Glutamatergic neuron (in vitro differentiated cells): ENCODE measurements at places on chromosomes 4 and X. TPM values are rescaled to one million over a fixed set of nuclear protein-coding genes. Genes with fewer than 3 reads are reported as not detected.

- H3K4me3 ChIP-seq, result no peak overlapping the region
- H3K4me1 ChIP-seq, result no peaks in the 10 kb centered on the region
- H3K27ac ChIP-seq, result no peak overlapping the region
- no peaks in the 10 kb centered on the region for H3K27me3 ChIP-seq
- no peaks in the 10 kb centered on the region for H3K36me3 ChIP-seq
- DNase-seq, result no peak
Observed at GRCh38 chr4:35286434-35286833, 957.9 kb downstream of the ARAP2 start.

- H3K27ac ChIP-seq, result no peak overlapping the region
- H3K36me3 ChIP-seq, result no peaks in the 10 kb centered on the region
- H3K4me1 ChIP-seq, result no peaks in the 10 kb centered on the region
- no peak for DNase-seq
Observed at GRCh38 chr4:184329659-184330400, 112.2 kb upstream of the ENPP6 start.

DNA sequence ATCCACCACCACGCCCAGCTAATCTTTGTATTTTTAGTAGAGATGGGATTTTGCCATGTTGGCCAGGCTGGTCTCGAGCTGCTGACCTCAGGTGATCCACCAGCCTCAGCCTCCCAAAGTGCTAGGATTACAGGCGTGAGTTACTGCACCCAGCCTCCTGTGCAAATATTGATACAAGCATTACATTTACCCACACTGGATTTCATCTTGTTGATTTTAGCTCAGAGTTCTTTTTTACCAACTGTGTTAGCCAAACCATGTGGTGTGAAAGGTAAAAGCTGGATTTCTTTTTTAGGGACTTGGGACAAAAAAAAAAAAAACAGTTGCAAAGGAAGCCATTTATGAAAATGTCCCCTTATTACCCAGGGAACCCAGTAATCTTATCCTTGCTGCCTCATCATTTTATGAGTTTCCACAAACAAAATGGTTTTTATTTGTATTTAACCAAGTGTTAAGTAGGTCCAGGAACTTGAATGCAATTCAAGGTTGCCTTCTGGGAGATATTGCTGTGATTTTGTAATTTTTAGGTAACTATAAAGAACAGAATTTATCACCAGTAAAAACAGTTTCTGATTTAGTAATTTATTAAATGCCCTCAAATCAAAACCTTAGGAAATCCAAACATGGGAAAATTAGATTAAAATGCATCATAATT lies 202.5 kb downstream of the PALLD start:
- no peaks in the 10 kb centered on the region for H3K27me3 ChIP-seq
- H3K36me3 ChIP-seq, result no peaks in the 10 kb centered on the region
- DNase-seq, result no peak
- H3K27ac ChIP-seq, result no peak overlapping the region

- H3K4me3 ChIP-seq, result no peak overlapping the region
- H3K4me1 ChIP-seq, result no peaks in the 10 kb centered on the region
- H3K27ac ChIP-seq, result no peak overlapping the region
- peaks cover 3% of the 10 kb centered on the region for H3K27me3 ChIP-seq
Observed at GRCh38 chr4:153115322-153116290, 88.6 kb upstream of the TRIM2 start.

GRCh38 chrX:106510713-106511403 lies 100.9 kb upstream of the RADX start:
- H3K27me3 ChIP-seq, result no peaks in the 10 kb centered on the region
- DNase-seq, result no peak

- H3K36me3 ChIP-seq, result no peaks in the 10 kb centered on the region
- DNase-seq, result peak; percentile 54
- H3K27ac ChIP-seq, result peak overlapping the region; percentile 94
- peak overlapping the region; percentile 98 for H3K4me3 ChIP-seq
Observed at GRCh38 chr4:167233685-167234315, 494 bp downstream of the SPOCK3 start.

- peaks cover 2% of the 10 kb centered on the region for H3K27me3 ChIP-seq
- peaks cover 3% of the 10 kb centered on the region for H3K4me1 ChIP-seq
- no peak overlapping the region for H3K27ac ChIP-seq
- H3K36me3 ChIP-seq, result no peaks in the 10 kb centered on the region
- DNase-seq, result no peak
Observed at GRCh38 chrX:42269186-42269585, 345.8 kb upstream of the CASK start.

NALF2 gene
- total RNA-seq, result 9.8 TPM

KLHL8 gene
- 16.6 TPM for total RNA-seq

NUDT11 gene
- total RNA-seq, result 35.0 TPM

CCDC158 gene
- not detected for total RNA-seq
